NCI-H2171 (cell line): ENCODE measurements at places on chromosomes 4 and X.

DNA sequence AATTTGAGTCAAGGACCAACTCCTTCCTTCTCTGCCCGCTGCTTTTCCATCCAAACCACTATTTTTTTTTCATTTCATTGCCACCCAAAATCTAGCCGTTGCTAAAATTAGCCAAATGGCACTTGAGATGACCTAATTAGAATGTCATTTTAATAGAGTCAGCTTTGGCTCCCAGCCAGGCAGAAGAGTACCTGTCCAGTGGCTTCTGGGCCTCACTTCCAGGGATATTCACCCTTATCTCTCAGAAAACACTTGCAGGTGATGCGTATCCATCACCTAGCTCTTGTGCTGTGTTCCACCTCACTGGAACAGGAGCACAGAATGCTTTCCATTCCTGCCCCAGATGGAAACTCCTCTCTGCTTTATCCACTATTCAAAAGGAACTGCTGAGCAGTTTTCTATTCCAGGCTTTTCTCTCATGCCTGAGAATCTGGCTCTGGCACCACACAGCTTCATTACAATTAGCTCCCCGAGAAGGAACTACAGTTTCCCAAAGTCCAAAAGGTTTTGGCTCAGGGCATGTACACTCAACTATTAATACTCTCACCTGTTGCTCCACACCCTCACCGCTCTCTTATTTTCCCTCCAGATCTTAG lies 18.5 kb downstream of the MAGEA9B start:
- DNase-seq, result no peak

- DNase-seq, result no peak
Observed at GRCh38 chr4:110087070-110087708, 111.2 kb downstream of the ELOVL6 start.

- DNase-seq, result no peak
Observed at GRCh38 chr4:2331519-2332200, 69.8 kb upstream of the MXD4 start.

DNA sequence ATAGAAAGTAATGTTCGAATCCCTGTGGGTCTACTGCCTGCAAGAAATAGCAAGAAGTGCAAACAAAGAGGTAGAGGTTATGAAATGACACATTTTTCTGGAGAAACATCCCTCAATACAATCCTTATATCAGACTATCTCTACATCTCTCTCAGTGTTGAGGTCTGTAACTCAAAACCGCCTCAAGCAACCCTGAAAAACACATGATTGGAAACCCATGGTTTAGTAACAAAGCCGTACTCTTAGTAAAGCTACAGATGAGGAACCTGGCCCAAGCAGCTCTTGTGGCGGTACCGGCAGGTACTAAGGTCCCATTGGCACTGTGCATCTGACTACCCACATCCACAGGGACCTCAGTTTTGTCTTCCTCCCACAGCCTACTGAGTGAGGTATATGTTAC lies 53.9 kb downstream of the IRF2 start:
- DNase-seq, result no peak

DNA sequence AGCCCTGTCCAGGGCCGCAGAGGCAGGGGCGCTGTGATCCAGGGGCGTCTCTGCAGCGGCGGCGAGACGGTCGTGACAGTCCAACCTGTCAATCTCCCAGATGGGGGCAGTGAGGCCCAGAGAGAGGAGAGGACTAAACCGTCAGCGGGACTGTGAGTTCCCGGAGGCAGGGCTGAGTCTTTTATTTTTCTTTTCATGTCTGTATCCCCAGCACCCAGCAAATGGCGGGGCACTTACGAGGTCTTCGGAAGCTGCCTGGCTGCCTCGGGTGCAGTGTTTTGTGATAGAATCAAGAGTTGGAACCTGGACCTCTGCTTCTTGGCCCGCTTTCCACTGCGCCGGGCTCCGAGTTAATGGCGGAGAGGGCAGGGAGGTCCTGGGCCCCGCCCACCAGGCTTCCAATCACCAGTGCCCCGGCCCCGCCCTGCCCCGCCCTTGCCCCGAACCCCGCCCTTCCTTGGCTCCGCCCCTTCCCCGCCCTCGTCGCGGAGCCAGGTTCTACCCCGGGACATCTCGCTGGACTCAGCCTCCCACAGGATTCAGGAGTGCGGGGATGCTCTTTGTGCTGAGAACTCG lies 35.3 kb upstream of the GRPEL1 start:
- peak; percentile 64 for DNase-seq

DNA sequence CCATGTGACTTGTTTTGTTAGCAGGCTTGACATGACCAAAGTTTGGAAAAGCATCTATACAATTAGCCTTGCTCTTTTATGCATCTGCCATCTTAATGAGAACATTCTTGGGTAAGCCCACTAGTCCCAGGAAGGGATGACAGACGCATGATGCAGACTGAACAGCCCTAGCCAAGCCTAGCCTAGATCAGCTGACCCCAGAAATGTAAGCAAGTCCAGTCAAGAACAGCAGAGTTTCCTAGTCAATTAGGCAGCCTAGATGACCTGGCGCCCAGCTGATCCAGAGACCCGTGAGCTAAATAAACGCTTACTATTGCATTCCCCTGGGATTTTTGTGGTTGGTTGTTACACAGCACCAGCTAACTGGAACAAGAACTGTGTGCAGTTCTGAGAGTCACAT lies 457.9 kb downstream of the BCOR start:
- no peak for DNase-seq

DNA sequence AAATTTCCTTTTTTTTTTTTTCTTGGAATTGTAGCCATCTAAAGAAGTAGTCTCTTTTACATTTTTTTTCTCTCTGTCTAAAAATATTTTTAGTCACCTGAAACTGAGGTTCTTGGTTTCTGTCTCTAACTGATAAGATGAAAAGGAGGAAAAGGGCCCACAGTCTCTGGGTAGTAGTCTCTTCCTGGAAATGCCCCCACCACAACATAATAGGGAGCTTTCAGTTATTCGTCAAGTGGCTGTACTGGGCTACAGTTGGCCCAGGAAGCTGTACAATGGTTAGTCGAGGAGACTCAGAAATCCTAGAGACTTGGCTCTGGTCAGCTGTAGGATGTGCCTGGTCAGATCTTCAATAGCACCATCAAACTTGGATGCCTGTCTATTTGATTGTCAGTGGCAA lies 163.4 kb downstream of the ACTRT1 start:
- no peak for DNase-seq

- DNase-seq, result no peak
Observed at GRCh38 chr4:168397611-168398169, 79.1 kb upstream of the DDX60 start.

DNA sequence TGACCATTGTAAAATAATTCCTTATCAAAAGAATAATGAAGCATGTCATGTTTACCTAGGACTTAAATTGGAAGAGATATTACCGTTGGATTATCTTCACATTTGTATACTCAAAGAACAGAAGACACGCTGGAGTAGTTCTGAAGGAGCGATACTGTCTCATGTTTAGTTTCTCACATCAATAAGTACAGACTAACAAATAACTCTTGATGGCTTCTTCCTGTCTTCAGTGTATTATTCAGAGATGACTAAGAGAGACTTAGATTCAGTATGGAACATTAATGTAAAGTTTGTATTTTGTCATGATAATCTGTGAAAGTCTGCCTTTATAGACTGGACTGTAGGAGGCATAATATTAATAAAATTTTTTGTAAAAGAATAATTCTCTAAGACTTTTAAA lies 72.7 kb downstream of the SPRY1 start:
- no peak for DNase-seq

DNA sequence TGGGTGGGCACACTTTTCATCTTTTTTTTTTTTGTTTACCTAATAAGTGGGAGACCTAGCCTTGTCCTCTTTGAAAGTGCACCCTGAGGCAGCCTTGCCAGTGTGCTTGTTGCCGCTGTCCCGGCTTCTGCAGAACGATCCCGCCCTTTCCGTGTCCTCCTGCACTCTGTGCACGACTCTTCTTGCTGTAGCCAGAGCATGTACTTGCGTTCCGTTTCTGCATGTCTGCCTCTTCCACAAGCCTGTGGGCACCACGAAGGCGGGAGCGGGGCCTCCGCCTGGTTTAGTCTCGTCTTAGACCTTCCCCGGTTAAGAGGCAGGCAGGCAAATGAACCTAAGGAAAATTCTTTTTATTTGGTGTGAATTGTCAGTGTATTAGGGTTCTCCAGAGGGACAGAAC lies 32.6 kb upstream of the TBC1D14 start:
- no peak for DNase-seq

DNA sequence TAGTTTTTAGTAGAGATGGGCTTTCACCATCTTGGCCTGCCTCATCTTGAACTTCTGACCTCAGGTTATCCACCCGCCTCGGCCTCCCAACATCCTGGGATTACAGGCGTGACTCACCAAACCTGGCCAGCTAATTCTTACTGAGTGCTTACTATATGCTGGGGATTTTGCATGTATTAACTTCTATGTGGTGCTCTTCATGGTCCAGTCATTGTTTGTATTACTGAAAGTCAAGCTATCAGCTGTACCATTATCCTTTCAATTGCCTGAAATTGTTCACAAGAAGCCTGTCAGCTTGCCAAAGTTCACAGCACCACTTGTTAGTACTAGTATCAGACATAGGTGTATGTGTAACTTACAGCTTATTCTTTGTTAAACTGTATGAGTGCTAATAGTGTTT lies 1272.1 kb downstream of the ARAP2 start:
- DNase-seq, result no peak

GRCh38 chr4:80268936-80269335 lies 2.5 kb downstream of the FGF5 start:
- no peak for DNase-seq

GRCh38 chr4:98604723-98605122 lies 53.7 kb downstream of the TSPAN5 start:
- no peak for DNase-seq
